ENCODE measurements at places on chromosomes 2 and 18.
A peak's percentile ranks its signal among the peaks of the same experiment; 100 is the strongest.

DNA sequence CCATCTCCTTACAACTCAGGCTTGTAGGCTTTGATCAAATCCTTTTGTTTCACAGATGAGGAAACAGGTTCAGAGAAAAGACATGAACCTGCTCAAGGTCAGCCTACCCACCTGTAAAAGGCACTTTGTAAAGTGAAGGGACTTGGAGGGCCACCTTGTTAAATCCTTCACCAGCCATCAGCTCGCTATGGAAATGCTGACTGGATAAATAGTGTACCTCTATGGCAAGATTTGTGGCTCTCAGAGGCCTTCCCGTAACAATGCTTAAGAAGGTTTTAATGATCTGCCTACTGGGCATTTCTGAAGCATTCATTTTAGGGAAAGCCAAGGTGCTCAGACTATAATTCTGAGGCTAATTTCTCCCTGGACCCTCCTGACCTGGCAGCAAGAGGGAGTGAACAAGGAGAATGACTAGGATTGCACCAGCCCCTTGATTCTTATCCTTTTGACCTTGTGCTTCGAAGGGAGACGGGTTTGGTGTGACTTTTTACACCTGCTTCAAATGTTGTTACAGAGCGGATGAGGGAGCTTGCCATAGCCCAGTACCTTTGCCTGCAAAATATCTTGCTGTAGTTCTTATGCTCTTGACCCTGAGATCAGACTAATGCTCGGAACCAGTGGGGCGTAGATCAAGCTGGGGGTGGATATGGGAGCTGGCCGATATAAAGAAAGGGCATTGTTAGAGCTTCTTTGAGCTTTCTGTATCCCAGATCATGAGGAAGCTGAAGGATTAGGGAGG lies 90.9 kb upstream of the CXCR4 start:
- no peak for DNase-seq

DNA sequence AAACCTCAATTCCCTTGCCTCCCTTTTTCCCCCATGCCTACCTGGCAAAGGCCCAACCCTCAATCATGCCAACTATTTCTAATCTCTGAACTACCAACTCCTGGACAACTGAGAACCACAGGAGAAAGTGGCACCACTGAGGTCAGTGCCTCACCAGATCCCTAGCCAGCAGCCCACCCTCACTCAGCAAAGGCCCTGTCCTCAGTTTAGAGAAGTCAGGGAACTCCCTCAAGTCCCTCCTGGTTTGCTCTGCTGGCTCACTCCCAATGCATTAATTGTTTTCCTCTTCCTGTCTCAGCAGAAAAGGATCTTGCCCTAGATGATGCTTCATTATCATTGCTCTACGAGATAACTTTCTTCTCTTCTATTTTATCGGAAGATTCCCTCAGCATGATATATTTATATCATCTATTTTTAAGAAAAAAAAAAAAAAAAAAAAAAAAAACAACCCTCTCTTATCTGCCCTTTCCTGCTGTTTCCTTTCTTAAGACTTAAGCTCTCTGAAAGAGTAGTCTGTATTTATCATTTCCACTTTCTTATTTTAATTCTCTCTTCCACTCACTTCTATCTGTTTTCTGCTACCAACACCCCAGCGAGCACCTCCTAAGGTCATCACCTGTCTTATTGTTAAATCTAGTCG lies 22.7 kb upstream of the ZBTB14 start:
- no peak for DNase-seq

DNA sequence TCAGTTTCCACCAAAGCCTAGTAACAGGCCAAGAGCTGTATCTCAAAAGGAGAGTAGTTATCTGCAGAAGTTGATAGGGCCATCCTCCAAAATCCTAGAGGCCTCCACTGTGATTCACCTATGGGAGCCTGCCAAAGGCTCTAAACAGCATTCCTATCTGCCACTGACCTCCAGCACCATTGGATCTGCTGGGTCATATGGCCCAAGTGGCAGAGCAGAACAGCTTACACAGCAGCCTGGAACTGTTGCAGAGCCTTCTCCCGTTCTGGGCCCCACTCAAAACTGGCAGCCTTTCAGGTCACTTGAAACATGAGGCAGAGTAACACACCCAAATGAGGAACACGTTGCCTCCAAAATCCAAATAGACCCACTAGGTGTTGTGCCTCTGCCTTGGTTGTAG lies 345.2 kb upstream of the RND3 start:
- DNase-seq, result no peak

DNA sequence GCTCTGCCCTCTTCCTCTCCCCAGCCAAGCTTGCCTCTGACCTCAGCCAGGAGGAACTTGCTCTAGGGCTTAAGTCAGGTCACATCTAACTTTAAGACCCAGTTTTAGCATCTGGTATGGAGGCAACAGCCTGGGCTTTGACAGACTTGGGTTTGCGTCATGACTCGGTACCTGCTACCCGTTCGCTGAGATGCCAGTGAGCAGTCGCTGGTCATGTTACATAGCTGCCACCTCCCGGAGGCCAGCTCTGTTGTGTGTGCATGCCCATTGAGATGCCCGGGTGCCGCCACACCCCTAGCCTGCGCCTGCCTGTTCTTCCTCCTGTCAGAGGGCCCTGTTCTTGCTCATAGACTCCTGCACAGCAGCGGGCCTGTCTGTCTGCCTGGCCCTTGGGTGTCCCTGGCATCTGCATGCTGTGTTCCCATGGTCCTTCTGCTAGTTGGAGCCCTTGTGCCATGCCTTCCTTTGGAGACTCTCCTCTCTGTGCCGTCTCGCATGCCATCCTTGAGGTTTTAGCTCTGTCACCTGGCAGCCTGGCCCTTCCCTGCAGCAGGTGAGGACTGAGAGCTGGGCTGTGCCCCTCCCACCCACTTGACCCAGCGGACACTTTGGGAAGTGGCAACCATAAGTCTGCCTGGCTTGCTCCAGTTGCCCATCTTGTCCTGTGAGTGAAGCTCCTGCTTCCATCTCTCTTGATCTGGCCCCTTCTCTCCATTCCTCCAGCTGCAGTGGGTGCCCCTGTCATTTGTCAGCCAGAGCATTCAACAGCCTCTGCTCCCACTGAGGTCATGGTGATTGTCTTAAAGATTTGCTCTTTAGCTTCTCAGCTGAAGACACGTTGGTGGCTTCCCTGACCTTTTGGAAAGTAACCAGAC lies 24.9 kb downstream of the ASAP2 start:
- DNase-seq, result no peak

GRCh38 chr2:188798159-188798558 lies 176.0 kb upstream of the COL3A1 start:
- DNase-seq, result no peak

GRCh38 chr18:38695559-38696280 lies 1130.1 kb upstream of the CELF4 start:
- no peak for DNase-seq

DNA sequence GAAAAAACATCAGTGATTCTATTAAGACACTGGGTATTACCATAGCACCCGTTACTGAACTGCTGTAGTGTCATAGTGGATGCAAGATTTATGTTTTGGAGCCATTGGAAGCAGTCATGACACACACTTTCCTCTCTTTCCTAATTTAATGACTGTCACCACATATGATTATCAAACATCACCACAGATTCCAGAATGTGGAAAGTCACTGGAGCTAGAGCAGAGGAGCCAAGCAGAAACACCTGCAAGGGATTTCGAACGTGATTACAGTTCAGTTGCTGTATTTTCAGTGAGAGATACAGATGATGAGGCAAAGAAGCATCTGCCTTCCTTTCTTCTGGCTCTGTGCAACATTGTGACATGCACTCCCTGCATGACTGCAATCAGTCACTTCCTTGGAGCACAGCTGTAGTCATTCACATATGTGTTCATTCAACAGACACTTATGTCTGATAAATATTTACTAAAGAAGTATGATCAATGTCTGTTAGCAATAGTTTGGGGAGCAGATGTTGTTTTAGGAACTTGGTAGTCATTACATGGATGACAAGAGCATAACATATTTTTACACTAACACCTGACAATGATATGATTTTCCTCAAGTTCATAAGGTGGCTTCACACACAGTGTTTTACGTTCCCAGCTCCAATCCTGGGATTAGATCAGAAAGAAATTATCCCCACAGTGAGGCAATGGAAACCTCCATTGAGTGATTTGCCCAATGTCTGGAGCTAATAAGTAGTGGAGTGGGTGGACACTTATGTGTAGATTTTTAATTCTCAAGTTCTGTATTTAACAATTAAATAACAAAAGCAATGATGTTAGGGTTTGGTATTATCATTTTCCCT lies 416.6 kb downstream of the PLCL1 start:
- no peak for DNase-seq

DNA sequence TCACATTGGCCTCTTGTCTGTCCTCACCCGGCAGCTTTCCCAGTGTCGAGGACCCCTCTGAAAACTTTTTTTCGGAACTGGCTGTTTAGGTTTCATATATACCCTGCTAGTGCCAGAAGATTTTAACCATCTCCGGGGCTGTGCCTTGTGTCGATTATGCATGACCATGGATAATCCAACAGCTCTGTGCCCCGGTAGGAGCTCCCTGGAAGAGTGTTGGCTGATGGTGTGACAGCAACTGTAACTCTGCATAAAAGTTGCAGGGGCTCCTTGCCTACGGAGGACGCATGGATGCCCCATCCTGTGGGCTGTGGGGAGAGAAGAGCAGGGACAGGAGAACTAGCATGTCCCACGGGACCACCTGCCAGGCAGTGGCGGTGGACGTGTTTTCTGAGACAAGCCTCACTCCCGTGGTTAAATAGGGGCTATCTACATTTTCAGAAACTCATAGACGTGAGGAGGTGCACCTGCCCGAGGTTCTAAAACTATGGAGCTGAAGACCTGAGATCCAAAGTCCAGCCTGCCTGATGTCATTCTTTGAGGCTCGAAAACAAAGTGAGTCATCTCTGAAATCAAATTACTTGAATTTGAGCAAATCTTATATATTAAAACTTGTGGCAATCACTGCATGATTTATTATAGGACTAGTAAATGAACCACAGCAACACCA lies 437.2 kb upstream of the HS6ST1 start:
- no peak for DNase-seq

DNA sequence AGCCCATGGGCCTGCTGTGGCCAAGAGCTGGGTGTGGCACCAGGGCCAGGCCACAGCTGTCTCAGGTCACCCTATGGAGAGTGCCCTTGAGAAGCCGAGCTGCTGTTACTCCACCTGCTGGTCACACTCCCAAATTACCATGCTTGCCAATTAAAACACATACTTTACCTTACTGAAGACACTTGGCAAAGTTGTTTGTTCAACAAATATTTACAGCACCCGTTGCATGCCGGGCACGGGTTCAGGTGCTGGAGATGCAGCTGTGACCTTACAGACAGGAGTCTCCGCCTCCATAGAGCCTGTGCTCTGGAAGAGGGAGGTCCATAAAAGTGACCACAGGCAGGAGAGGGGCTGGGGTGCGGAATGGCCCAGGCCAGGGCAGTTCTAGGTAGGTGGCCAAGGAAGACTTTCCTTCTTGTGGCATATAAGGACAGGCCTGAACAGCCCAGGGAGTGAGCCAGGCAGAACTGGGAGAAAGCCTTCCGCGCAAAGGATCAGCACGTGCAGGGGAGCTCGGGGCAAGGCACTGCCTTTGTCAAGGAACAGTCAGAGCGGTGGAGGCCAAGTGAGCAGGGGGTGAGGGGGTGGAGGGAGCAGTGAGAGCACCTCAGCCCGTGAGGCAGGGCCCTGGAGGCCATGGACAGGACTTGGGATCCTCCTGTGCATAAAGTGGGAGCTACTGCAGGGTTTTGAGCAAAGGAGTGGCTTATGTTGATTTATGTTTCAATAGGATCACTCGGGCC lies 23.6 kb upstream of the RBM44 start:
- peak; percentile 75 for DNase-seq

- DNase-seq, result no peak
Observed at GRCh38 chr2:668000-668398, 9.2 kb downstream of the TMEM18 start.

GRCh38 chr18:44557616-44558151 lies 123.0 kb upstream of the SETBP1 start:
- DNase-seq, result no peak

GRCh38 chr2:234308813-234309195 lies 188.1 kb downstream of the ARL4C start:
- peak; percentile 86 for DNase-seq

DNA sequence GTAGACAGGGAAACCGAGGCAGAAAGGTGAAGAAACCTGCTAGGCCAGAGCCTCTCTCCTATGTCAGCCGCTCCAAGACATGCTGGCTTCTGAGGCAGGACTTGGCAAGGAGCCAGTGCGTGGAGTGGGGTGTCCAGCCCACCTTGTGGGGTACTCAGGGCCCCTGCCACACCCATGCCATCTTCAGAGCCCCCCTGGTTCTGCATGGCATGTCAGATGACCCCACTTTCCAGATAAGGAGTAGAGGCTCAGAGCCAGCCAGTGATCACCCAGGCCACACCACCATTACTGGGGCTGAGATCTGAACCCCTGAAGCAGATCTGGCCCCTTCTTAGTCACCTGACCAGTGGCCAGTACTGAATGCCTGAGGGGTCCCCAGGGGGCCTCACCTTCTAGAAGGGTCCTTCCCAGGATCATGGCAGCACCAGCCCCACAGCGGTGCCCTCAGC lies 14.7 kb downstream of the CROCC2 start:
- DNase-seq, result peak; percentile 50

GRCh38 chr18:35291166-35291565 lies 1.1 kb upstream of the ZSCAN30 start:
- DNase-seq, result no peak

GRCh38 chr2:67214585-67215185 lies 182.4 kb upstream of the ETAA1 start:
- DNase-seq, result no peak

DNA sequence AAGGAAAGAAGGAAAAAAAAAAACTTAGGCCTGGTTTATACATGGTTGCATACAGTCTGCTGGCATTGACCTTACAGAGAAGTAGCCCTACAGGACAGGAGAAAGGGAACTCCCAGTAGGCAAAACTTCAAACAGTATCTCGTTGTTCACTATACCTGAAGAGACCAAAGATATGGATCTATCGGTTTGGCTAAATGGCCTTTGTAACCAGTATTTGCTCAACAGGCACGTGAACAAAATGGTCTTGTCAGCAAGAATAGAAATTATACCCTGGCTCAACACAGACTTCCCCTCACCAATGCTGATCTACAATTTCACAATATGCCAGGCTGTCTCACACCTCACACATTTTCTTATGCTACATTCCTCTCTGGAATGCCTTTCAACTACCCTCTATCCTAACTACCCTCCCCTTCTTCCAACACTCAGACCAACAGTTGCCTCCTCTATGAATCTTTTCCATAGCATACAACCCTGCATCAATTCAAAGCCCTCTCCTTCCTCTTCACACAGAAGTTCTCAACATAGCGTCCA lies 13.7 kb downstream of the HYCC2 start:
- no peak for DNase-seq

All from activated effector memory CD4-positive, alpha-beta T cell treated with anti-CD3 and anti-CD28 coated beads, Interleukin-2, amount 50 U/mL, for 16 hours (primary cell).